GM12892 (cell line): ENCODE measurements at places on chromosomes 12 and 14.

- no peak for DNase-seq
Measured at GRCh38 chr12:94184995-94185719, 36.8 kb downstream of the PLXNC1 start.

DNA sequence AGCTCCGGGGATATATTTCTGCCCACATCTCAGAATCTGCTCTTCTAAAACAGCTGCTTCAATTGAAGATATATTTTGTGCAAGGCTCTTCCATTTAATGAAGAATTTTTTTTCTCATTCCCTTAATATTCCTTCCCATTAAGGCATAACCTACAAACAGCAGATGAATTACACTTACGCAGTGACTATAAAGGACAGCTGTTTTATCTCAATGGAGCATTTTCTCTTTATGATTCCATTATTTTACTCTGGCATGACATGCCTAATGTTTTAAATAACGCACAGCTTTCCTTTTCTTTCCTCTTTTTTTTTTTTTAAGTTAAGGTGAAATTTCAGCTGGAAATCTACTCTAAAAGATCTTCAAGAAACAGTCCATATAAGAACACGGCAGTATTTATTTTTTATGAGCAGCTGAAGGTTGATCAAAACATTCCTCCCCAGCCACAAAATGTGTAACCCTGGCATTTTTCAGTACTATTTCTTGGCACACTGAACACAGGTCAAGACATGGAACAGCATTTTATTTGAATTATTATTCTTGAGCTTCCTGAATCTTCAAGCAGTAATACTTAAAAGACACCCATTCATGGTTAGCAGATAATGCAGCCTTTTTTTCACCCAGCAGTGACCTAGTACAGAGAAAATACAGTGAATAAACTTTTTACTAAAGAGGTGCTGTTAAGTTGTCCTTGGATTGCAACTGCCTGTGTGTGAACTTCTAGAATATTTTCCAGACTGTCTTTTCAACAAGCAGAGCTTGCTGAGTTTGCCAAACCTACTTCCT, 118.1 kb upstream of the FOXN3 start:
- DNase-seq, result no peak

DNA sequence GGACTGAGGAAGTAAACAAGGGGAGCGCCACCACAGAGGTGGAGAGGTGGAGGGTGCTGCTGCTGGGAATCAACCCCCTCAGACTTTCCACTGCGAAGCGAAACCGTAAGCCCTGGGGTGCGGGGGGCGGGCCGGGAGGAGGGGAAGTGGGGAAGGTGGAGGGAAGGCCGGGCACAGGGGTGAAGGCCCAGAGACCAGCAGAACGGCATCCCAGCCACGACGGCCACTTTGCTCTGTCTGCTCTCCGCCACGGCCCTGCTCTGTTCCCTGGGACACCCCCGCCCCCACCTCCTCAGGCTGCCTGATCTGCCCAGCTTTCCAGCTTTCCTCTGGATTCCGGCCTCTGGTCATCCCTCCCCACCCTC, at the start of gene LAG3:
Gene LAG3 (plus strand): TSS at position 190 of the 365 bp plus-strand sequence. CDS start 333 bp downstream, outside the sequence.
- DNase-seq, result no peak

DNA sequence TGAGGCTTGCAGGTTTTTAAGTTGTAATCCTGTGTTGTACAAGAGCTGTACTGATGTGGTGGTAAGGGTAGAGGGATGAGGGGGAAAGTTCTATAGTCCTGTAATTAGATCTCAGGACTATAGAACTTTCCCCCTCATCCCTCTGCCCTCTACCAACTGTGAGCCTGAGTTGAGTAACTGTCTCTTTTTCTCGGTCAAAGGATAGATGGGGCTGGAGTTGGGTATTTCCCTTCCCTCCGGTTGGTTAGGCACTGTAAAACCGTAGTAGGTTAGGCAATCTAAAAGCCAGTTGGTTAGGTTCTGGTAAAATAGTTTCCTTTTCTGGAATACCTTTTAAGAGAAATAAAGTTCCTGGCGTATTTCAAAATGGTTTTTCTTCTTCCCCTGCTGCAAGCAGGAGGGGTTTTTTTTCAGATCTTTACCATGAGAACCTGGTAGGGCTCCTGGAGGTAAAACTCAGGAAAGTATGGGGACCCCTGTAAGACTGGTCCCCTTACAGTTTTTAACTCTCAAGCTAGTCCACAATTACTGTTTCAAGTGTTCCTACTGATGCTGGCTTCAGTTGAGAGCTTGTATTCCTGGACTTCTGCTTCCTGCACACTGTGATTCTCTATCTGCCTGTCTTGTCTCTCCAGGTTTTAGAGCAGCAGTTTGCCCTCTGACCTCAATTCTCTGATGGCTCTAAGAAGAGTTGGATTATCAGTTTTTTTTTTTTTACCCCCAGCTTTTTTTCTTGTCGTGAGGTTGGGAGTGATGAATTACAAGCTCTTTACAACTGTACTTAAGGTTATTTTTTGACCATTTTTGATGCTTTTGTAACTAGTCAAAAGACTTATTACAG, 58.7 kb downstream of the FUT8 start:
- DNase-seq, result peak; percentile 26

DNA sequence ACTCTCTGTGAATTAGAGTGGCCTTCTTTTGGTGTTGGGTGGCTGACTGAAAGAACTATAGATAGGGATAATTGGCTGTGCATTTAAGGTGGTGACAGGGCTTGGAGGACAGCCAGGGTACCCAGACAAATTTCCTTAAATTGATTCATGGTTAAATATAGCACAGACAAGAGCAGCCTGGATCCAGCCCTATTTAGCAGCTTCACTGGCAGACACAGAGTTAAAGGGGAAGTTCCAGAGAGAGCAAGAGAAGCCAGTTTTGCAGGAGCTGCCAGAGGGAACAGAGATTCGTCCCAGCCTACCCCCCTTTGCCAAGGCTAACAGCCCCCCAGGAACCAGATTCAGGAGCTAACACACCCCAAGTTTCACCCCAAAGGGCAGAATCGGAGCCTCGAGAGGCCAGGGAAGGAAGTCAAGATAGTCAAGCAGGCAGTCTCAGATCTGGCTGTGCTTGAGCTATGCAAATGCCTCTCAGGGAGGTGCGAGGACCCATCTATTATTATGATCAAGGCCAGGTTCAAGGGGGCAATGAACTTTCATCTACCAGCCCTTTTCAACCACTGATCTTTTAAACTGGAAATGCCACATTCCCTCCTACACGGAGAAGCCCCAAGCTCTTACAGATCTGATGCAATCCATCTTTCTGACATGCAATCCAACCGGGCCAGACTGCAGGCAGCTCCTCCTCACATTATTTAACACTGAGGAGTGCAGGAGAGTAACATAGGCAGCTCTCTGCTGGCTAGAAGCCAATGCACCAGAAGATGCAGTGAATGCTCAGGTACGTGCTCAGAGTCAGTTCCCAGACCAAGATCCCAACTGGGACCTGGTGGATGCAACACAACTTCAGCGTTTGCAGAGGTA, 58.2 kb downstream of the DHRS2 start:
- DNase-seq, result no peak

DNA sequence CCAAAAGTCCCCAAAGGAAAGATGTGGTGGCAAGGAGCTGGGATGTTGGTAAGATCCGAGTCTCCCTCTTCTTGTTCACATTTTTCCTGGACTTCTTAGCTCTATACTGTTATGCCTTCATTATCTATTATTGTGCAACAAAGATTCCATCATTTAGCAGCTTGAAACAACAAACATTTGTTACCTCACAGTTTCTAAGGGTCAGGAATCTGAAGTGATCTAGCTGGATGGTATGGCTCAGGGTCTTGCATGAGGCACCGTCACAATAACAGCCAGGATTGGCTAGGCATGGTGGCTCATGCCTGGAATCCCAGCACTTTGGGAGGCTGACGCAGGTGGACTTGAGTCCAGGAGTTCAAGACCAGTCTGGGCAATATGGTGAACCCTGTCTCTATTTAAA, 51.1 kb upstream of the KRAS start:
- no peak for DNase-seq

DNA sequence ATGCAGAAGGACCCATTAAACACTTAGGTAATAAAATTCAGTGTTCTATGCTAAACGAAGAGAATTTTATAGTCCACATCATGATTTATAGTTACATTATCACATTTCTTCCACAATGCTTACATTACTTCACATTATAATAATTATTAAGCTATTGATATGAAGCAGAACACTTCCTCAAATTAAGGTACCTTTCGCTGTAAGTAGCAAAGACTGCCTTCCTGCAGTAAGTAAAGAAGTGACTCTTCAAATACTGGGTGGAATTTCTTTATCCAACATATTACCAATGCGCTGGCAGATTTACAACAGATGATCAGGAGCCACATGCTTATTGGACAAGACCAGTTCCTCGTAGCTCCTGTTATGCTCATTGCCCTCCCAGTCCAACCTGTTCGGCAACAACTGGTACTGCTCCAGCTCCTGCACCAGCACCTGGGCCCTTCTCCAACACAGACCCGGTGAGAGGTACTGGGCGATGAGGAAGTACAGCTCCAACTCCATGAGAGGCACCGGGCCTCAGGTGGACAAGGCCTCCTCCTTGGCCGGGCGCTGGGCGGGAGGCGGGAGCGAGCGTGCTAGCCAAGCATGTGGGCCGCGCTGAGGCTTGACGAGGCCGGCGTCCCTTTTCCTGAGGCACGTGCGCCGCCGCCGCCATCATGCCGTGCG, 210.7 kb upstream of the ATP2B1 start:
- no peak for DNase-seq
